IPS DF 19.7 (cell line): ENCODE measurements at places on chromosomes 1 and 21.
A peak's percentile ranks its signal among the peaks of the same experiment; 100 is the strongest.

DNA sequence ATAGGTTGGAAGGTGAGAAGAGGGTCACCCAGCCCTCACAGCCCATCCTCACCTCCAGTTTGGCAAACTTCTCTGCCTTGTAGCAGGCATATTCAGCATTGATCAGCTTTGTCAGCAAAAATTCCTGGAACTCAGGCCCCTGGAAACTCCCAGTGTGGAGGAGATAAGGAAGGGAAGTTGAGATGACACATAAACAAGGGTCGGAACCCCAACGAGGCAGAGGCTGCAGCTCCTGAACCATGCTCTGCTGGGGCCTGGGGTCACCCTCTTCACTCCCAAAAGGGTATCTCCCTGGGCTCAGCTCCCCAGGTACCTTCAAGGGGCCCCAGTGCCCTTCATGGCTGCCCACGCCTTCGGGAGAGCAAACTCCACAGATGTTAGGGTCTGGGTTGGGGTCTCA is 60.4 kb downstream of the RAP1GAP start:
- no peak for DNase-seq

GRCh38 chr1:91555074-91555730 is 54.6 kb downstream of the CDC7 start:
- no peak for DNase-seq

DNA sequence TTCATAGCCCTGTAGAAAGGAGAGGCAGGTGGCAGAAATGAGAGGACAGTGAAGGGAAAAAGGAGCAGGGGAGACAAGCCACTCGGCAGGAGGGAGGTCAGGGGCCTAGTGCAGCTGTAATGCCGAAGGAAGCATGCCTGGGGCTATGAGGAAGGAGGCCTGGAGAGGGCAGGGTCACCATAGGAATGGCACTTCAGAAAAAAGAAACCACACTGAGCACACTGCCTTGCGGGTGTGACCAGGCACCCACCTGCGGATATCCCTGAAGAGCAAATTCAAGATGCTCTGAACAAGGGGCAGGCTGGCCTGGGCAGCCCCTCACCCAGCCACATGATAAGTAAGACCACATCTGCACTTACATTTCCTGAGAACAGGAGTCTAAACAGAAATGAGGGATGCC is 104.7 kb downstream of the JAK1 start:
- peak; percentile 47 for DNase-seq

- no peak for DNase-seq
Measured at GRCh38 chr1:87294633-87295032, 34.0 kb upstream of the LMO4 start.

- no peak for DNase-seq
Measured at GRCh38 chr1:21139601-21140000, 37.1 kb downstream of the EIF4G3 start.

DNA sequence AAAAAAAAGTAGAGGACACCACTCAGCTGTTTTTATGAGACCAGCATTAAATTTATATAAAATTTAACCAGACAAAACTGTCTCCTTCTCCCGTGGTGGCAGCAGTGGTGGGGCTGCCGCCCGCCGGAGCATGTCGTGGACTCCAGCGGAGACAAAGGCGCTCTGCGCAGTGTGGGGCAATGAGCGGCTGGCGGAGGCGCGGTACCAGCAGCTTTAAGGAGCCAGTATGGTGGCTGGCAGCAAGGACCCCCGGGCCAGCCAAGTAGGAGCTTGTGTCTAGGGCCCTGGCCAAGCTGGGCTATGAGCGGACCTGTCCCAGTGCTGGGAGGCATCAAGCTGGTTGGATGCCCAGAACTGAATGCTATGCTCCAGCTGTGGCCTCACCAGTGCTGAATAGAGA is 2102.9 kb downstream of the NCAM2 start:
- DNase-seq: no peak

GRCh38 chr1:59997479-59998115 is 71.0 kb upstream of the CYP2J2 start:
- DNase-seq: peak; percentile 35

- no peak for DNase-seq
Measured at GRCh38 chr1:145782272-145783099, 41.4 kb downstream of the RNF115 start.

- no peak for DNase-seq
Measured at GRCh38 chr21:15932726-15933125, 202.9 kb downstream of the USP25 start.

DNA sequence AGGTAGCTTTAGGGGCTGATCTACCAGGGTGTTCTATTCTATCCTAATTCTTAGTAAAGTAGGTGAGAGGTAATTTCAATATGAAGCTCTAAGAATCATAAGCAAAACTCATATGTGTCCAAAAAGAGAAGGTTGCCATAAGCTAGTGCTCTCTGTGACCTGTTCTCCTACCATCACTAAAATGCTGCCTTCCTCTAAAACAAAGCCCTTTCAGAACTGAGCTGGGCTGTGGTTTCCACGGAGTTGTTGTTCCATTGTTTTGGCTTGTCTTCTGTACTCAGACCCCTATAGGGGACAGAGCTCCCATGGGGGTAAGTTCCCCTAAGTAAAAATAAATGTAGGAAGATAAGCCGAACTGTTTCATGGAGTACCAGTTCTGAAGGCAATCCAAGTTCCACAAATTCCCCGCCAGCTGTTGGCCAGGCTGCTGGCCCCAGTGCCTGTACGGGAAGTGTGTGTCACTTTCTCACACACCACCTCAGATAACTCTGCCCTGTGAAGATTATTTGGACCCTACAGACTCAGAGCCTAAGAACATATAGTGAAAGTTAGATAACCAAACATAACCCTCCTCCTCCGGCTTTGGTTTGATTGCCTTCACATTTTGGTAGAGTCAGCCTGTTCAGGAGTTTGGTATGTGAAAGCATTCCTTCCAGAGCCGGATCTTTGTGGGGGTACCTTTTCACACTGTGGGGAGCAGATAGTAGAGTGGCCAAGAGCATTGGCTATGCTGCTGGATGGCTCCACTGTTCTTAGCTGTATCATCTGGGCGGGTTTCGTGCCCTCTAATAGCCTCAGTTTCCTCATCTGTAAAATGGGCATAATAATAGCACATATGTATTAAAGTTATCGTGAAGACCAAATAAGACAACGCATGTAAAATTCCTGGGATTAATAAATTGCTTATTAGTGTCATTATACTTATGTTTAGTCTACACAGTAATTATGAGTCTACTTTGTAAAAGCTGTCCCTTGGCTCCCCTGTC is 10.8 kb downstream of the DPT start:
- DNase-seq: no peak

- DNase-seq: no peak
Measured at GRCh38 chr1:204438628-204439027, 27.0 kb upstream of the PPP1R15B start.

- no peak for DNase-seq
Measured at GRCh38 chr1:18010945-18011344, 96.7 kb upstream of the IGSF21 start.

- no peak for DNase-seq
Measured at GRCh38 chr1:6987940-6988339, 202.7 kb downstream of the CAMTA1 start.

GRCh38 chr21:16587141-16587581 is 857.4 kb downstream of the USP25 start:
- no peak for DNase-seq

DNA sequence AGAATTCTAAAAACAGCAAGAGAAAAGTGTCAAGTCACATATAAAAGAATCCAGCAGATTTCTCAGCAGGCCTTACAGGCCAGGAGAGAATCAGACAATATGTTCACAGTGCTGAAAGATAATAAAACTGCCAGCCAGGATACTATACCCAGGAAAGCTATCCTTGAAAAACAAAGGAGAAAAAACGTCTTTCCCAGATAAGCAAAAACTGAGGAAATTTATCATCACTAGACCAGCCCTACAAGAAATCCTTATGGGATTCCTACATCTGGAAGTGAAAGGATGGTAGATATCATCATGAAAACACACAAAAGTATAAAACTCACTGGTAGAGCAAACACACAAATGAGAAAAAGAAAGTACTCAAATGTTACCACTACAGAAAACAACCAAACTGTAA is 25.2 kb upstream of the UTS2 start:
- no peak for DNase-seq

- DNase-seq: no peak
Measured at GRCh38 chr1:36776948-36777831, 257.1 kb downstream of the GRIK3 start.

DNA sequence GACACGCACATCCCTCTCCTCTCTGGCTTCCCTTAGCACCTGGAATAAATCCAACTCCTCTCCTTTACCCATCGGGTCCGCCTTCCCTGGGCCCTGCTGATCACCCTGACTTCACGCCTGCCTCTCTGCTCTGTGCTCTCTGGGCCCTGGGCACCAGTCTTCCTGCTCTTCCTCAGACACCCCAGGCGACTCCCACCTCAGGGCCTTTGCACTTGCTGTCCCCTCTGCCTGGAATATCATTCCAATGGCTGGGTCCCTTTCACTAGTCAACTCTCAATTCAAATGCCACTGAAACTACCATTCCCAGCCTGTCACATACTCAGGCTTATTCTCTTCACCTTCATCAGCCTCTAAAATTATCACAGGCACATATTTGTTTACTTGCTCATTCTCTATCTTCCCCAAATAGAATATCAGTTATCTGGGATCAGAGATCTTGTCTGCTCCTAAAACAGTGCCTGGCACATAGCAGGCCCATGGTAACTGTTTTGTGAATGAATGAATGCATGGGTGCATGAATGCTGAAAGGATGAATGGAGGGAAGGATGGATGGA is 27.2 kb upstream of the SELENON start:
- DNase-seq: no peak

DNA sequence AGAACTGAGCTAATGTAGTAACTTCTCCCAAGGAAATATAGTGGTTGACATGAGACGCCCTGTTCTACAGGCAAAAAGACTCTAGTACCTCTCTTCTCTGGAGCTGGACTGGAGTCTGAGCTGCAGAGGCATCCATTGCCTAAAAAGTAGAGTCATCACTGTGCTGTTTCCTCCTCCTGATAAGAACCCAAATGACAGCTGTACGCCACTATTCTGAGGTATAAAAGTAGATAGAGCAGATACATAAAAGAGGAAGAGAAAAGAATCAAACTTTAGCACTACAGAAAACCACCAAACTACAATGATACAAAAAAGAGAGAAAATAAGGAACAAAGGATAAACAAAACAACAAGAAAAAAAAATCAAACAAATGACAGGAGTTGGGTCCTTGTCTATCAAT is 1568.8 kb downstream of the PLA2G4A start:
- no peak for DNase-seq

GRCh38 chr1:229127301-229127700 is 143.6 kb upstream of the RAB4A start:
- DNase-seq: no peak

DNA sequence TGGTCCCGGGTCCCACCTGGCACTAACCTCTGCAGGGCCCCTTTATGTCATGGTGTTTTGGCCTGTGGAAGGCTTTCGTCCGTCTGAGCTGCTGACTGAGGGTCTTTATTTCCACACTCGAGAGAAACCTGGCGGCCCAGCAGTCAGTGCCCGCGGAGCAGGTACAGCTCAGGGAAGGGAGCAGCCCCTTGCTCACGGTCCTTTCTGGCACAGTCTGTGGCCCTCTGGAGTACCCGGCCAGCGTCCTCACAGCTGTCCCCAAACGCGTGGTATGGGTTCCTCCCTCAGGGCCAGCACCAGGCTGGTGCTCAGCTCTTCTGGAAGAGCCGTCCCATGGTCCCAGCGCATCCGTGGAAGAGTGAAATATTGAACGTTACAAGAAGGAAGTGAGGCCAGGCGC is 24.3 kb downstream of the SKI start:
- DNase-seq: no peak
